Trophoblast cell (in vitro differentiated cells and primary cell): ENCODE measurements at places on chromosomes 3 and 15.

DNA sequence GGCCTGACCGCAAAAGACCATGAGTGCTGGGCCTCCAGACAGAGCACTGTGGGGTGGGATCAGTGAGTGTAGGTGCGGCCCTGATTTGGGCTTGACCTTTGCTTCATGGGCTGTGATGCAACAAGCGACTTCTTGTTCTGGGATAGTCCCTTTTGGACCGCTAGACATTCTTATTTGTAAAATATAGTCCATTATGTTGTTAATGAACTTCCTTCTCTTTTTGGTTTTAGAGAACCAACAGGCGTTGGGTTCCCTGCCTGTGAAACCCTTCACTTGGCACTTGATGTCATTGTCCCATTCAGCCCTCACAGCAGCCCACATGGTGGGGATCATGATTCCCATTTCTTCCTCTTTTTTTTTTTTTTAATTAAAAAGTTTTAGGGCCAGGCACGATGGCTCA lies 15.8 kb upstream of the TRH start:
- H3K27me3 ChIP-seq: no peaks in the 10 kb centered on the region
- no peak for DNase-seq
- H3K27ac ChIP-seq: no peak overlapping the region

DNA sequence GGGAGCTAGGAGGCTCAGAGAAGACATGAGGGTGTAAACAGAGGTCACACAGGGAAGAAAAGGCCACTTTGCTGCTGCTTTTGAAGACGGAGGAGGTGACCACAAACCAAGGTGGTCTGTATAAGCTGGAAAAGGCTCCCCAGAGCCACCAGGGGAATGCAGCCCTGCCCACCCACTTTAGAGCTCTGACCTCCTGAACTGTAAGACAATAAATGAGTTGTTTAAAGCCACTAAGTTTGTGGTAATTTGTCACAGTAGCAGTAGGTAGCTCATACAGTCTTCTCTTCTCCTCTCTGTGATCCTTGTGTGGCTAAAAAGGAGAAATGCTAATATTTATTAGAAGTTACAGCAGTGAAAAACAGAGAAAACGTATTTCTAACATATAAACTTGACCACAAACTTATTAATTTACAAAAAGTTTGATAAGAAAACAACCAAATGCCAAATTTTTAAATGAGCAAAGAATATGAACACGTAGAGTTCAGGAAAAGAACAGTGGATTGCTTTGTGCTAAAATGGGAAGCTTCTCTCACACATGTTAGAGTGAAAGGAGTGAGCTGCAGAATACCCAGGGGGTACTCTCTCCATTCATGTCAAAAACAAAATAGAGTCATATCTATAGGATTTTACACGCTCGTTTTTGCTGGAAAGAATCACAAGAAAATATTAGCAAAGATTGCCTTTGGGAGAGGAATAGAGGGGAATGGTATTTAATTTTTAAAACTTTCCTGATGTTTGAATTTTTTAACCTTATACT lies 71.0 kb downstream of the NOX5 start:
- H3K4me3 ChIP-seq: no peak overlapping the region
- no peak overlapping the region for H3K27ac ChIP-seq
- no peaks in the 10 kb centered on the region for H3K36me3 ChIP-seq
- H3K27me3 ChIP-seq: no peaks in the 10 kb centered on the region
- no peak for DNase-seq
- peaks cover 21% of the 10 kb centered on the region for H3K4me1 ChIP-seq

DNA sequence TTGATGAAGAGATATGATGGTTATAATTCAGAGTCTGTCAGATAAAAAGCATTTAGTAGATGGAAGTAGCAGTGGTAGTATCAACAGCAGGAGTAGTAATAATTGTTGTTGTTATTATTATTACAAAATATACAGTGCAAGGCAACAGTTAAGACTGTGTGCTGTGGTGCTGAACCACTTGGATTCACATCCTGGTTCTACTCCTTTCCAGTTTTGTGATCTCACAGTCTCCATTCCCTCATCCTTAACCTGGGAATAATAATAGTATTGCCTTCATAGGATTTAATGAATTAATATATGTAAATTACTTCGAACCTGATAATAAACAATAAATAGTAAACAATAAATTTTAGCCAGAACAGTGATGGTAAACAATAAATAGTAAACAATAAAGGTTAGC lies 37.1 kb upstream of the TSC22D2 start:
- H3K27me3 ChIP-seq: no peaks in the 10 kb centered on the region
- no peak overlapping the region for H3K4me3 ChIP-seq
- no peak for DNase-seq
- H3K4me1 ChIP-seq: no peaks in the 10 kb centered on the region
- no peaks in the 10 kb centered on the region for H3K36me3 ChIP-seq

GRCh38 chr15:95734422-95735316 lies 595.8 kb upstream of the NR2F2 start:
- H3K4me3 ChIP-seq: no peak overlapping the region
- DNase-seq: no peak
- no peak overlapping the region for H3K27ac ChIP-seq
- no peaks in the 10 kb centered on the region for H3K27me3 ChIP-seq

- no peak for DNase-seq
- H3K27me3 ChIP-seq: no peaks in the 10 kb centered on the region
- H3K27ac ChIP-seq: no peak overlapping the region
- H3K36me3 ChIP-seq: no peaks in the 10 kb centered on the region
Measured at GRCh38 chr15:95522533-95522932, 808.0 kb upstream of the NR2F2 start.
